ENCODE measurements at places on chromosomes 16 and 17. TPM values are rescaled to one million over a fixed set of nuclear protein-coding genes. Genes with fewer than 3 reads are reported as not detected.

GRCh38 chr17:56570199-56570598 is 23.3 kb upstream of the NOG start:
- H3K27ac ChIP-seq, result no peak overlapping the region
- no peaks in the 10 kb centered on the region for H3K27me3 ChIP-seq
- DNase-seq, result no peak

DNA sequence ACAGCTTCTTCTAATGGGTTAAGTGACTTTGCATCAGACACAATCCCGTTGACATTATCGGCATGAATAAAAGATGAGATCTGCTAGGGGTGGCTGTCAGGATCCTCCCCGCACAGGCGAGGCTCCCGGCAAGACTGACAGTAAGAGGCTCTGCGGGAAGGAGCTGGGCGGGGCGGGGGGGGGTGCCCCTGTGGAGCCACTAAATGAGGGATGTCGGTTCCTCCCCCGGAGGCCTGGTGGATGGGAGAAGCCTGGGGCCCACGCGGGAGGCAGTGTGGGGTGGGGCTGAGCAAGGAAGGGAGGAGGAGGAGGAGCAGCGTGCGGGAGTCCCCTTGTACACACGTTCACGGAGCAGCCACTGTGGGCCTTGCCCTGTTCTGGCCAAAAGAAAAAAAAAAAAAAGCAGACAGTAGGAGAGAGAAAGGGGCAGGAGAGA is 190.9 kb upstream of the GSE1 start:
- no peaks in the 10 kb centered on the region for H3K36me3 ChIP-seq
- H3K4me1 ChIP-seq, result peaks cover 26% of the 10 kb centered on the region
- no peak overlapping the region for H3K27ac ChIP-seq
- H3K27me3 ChIP-seq, result no peaks in the 10 kb centered on the region
- no peak overlapping the region for H3K4me3 ChIP-seq

DNA sequence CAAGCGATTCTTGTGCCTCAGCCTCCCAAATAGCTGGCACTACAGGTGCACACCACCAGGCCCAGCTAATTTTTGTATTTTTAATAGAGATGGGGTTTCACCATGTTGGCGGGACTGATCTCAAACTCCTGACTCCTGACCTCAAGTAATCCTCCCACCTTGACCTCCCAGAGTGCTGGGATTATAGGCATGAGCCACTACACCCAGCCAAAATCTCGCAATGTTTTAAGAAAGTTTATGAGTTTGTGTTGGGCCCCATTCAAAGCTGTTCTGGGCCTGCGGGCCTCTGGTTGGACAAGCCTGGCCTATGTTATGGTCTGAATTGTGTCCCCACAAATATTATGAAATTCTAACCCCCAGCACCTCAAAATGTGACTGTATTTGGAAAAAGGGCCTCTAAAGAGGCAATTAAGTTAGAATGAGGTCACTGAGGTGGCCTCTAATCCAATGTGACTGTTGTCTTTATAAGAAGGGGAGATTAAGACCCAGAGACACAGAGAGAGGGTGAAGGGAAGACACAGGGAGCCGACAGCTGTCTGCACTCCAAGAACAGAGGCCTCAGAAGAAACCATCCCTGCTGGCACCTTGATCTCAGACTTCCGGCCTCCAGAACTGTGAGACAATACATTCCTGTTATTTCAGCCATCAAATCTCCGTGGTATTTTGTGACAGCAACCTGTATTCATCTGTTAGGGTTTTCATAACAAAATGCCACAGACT is 469.9 kb downstream of the HS3ST4 start:
- H3K36me3 ChIP-seq, result no peaks in the 10 kb centered on the region
- no peak overlapping the region for H3K27ac ChIP-seq
- H3K4me1 ChIP-seq, result no peaks in the 10 kb centered on the region
- no peak overlapping the region for H3K4me3 ChIP-seq
- H3K27me3 ChIP-seq, result no peaks in the 10 kb centered on the region

CD300C gene
- total RNA-seq, result not detected

TNK1 gene
- 10.1 TPM for total RNA-seq

GRCh38 chr17:78168903-78169793 is 767 bp downstream of the SYNGR2 start:
- DNase-seq, result no peak
- H3K36me3 ChIP-seq, result no peaks in the 10 kb centered on the region
- peak overlapping the region; percentile 88 for H3K27ac ChIP-seq
- H3K4me3 ChIP-seq, result peak overlapping the region; percentile 80
- H3K27me3 ChIP-seq, result no peaks in the 10 kb centered on the region

GRCh38 chr16:17050468-17050867 is 420.3 kb downstream of the XYLT1 start:
- no peaks in the 10 kb centered on the region for H3K27me3 ChIP-seq
- H3K4me3 ChIP-seq, result no peak overlapping the region
- no peak overlapping the region for H3K27ac ChIP-seq
- H3K36me3 ChIP-seq, result no peaks in the 10 kb centered on the region
- no peak for DNase-seq
- no peaks in the 10 kb centered on the region for H3K4me1 ChIP-seq

DNA sequence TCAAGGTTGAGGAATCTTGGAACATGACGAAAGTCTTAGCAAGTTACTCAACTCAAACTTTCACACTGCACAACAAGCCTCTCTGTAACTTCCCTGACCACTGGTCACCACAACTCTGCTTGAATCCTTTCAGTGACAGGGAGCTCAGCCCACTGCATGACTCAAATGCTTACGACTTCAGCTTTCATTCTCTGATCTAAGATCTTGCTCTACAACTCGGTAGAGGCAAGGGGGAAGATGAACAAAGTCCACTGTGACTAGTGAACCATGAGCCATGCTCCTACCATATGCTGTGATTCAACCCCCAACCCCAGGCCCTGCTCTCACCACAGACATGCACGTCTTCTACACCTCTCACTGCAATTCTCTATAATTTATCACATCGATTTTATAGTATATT is 160.9 kb downstream of the SLC39A11 start:
- no peak overlapping the region for H3K27ac ChIP-seq
- H3K4me1 ChIP-seq, result no peaks in the 10 kb centered on the region
- no peaks in the 10 kb centered on the region for H3K36me3 ChIP-seq

PYDC1 gene
- not detected for total RNA-seq

DNA sequence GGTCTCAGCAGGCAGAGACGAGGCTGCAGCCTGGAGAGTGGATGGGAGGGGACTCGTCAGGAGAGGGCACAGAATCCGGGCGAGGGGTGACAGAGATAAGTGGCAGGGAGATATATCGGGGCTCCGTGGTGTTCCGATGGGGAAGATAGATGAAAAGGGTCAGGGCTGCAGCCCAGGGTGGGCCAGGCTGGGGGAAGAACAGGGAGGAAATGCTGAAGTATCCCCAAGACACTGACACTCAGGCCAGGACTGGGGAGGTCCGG is 2.1 kb downstream of the LGALS3BP start:
- H3K27me3 ChIP-seq, result no peaks in the 10 kb centered on the region
- no peak for DNase-seq
- H3K36me3 ChIP-seq, result no peaks in the 10 kb centered on the region

- H3K36me3 ChIP-seq, result no peaks in the 10 kb centered on the region
- no peak for DNase-seq
- H3K27ac ChIP-seq, result peak overlapping the region; percentile 3
- H3K4me3 ChIP-seq, result no peak overlapping the region
Observed at GRCh38 chr16:85550953-85551924, 61.9 kb upstream of the GSE1 start.

- H3K4me1 ChIP-seq, result no peaks in the 10 kb centered on the region
- no peaks in the 10 kb centered on the region for H3K27me3 ChIP-seq
- no peak for DNase-seq
- no peak overlapping the region for H3K4me3 ChIP-seq
- no peaks in the 10 kb centered on the region for H3K36me3 ChIP-seq
- no peak overlapping the region for H3K27ac ChIP-seq
Observed at GRCh38 chr16:75660726-75661302, 13.2 kb downstream of the TERF2IP start.

GRCh38 chr17:1091900-1092299 is 87.9 kb downstream of the ABR start:
- no peaks in the 10 kb centered on the region for H3K27me3 ChIP-seq
- peak overlapping the region; percentile 35 for H3K4me3 ChIP-seq
- H3K27ac ChIP-seq, result peak overlapping the region; percentile 76
- peaks cover 58% of the 10 kb centered on the region for H3K4me1 ChIP-seq
- H3K36me3 ChIP-seq, result no peaks in the 10 kb centered on the region

GRCh38 chr16:978403-978802 is 3.2 kb upstream of the SOX8 start:
- no peaks in the 10 kb centered on the region for H3K27me3 ChIP-seq
- DNase-seq, result no peak
- H3K36me3 ChIP-seq, result no peaks in the 10 kb centered on the region
- H3K4me1 ChIP-seq, result peaks cover 21% of the 10 kb centered on the region
- H3K27ac ChIP-seq, result no peak overlapping the region

PIRT gene
- total RNA-seq, result 6.4 TPM

GRCh38 chr17:73325527-73325842 is 13.7 kb upstream of the CDC42EP4 start:
- DNase-seq, result no peak
- no peaks in the 10 kb centered on the region for H3K36me3 ChIP-seq
- peak overlapping the region; percentile 84 for H3K27ac ChIP-seq
- H3K27me3 ChIP-seq, result no peaks in the 10 kb centered on the region

NLRC3 gene
- total RNA-seq, result 12.5 TPM

KRTAP16-1 gene
- not detected for total RNA-seq
